ENCODE measurements at places on chromosomes 5 and 9.

GRCh38 chr9:121239071-121239470 lies 28.9 kb upstream of the GSN start:
- DNase-seq: no peak

DNA sequence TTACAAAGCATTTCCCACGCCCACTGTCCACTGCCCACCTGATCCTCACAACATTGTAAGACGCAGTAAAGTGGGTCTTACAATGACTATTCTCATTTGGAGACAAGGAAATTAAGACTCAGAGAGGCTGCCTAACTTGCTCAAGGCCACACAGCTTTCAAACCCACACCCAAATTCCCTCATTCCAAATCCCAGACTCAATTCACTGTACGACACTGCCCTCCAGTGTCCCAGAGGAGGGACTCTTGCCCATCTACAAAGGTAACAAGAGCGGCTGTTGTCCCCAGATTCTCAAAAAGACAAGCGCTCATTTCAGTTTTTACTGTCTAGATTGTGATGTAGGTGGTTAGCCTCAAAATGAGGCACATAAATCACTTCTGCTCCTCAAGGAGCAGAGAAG lies 184.6 kb downstream of the ACTL7B start:
- DNase-seq: no peak

DNA sequence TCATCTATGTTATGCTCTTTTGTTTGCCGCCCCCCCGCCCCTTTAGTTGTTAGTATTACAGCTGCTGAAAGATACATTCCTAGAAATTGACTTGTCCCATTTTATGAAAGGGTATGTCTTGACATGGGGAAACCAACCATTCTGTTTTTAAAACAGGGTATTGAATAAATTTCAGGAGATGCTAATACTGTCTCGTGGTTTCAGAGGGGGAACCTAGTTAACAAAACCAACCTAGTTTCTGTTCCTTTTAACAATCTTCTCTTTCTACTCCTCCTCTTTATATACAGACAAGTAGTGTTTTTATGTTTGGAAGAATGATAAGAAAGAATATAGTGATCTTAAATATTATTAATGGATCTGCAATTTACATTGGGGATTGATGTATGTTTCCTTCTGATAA lies 3.5 kb downstream of the PIP5K1B start:
- DNase-seq: no peak

DNA sequence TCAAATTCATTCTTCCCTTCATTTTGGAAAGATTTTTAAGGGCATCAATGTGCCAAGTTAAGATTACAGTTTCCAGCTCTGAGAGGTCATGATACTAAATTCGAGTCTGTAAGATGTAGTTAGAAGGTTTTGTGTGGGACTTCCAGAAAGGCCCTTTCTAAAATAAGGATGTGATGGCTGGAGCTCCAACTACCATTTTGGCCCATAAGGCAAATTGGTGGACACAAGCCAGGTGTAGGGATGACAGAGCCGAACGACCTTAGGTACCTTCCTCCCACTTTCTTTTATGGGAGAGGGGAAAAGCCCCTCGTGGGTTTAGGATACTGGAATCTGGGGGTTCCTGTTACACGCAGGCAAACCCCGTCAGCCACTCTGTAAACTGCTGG lies 54.3 kb upstream of the PTPDC1 start:
- DNase-seq: no peak

DNA sequence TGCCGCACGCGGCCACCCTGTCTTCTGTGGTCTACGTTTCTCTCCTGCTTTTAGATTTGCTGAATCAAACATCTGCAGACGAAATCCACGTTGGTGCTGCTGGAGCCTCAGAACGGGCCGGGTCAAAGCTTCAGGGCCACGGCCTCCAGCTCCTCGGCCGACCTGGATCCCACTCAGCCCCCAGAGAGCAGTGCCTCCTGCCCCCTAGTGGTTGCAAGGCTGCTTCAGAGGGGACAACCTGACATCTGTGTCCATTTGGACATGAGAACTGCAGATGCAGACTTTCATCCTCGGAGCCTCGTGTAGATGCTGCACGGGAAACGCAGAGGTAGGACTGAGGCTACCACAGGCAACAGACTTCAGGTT lies 23.0 kb upstream of the SLC6A3 start:
- DNase-seq: no peak

- DNase-seq: no peak
Observed at GRCh38 chr9:98214811-98215210, 22.4 kb upstream of the CORO2A start.

DNA sequence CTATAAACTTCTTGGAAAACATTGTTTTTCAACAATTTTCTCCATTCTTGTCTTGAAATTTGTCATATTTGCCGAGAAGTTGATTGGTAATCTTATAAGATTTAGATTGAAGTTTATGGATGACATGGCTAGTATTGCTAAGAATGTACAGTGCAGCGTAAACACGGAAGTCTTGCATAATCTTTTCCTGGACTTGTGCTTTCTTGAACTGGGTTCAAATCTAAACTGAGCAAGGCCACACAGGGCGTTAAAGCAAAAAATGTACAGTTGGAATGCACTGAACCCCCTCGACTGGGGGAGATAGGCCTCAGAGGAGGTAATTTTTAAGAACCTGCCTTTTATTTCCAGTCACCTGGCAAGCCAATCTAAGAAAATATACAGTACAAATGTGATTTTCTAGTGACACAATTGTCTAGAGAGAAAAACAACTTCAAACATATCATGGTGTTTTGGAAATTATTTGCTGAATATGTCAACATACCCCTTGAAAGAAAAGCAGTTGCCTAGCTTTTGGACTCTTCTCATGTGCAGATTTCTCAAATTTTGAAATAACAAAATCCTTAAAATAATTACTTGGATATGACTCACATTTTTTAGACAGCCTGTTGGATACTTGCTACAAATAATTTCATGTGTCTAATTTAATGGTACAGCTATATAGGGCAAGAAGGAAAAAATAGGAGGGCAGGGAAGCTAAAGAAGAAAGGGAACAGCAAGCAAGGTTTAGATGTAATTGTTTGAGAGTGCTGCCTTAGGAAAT lies 18.5 kb upstream of the GAS1 start:
- no peak for DNase-seq

GRCh38 chr5:78893940-78894677 lies 91.0 kb downstream of the ARSB start:
- DNase-seq: no peak

- DNase-seq: no peak
Observed at GRCh38 chr9:34010979-34011378, 37.7 kb downstream of the UBAP2 start.

- no peak for DNase-seq
Observed at GRCh38 chr9:38281917-38282316, 110.6 kb upstream of the ALDH1B1 start.

GRCh38 chr9:112532427-112532826 lies 45.8 kb downstream of the KIAA1958 start:
- no peak for DNase-seq

DNA sequence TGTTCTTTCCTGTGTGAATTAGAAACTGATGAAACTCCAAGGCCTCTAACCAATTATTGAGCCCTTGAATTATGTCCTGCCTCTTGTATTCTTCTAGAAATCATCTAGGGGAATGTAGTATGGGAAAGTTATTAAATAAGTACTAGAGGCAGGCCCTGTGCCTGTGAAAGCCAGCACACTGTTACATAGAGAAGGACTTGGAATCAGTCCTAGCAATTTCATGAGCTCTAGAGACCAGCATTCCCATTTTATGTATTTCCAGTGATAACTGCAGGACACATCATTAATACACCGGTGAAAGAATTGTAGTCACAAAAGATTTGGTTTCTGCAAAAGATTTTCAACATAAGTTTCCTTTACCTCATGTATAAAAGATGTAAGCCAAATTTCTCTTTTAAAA lies 168.5 kb upstream of the VLDLR start:
- no peak for DNase-seq

All from stimulated activated CD4-positive, alpha-beta T cell treated with anti-CD3 and anti-CD28 coated beads, Interleukin-1b, Interleukin-23, amount 100 ng/mL, for 48 hours (primary cell).